ENCODE measurements at places on chromosomes 3 and 15.

DNA sequence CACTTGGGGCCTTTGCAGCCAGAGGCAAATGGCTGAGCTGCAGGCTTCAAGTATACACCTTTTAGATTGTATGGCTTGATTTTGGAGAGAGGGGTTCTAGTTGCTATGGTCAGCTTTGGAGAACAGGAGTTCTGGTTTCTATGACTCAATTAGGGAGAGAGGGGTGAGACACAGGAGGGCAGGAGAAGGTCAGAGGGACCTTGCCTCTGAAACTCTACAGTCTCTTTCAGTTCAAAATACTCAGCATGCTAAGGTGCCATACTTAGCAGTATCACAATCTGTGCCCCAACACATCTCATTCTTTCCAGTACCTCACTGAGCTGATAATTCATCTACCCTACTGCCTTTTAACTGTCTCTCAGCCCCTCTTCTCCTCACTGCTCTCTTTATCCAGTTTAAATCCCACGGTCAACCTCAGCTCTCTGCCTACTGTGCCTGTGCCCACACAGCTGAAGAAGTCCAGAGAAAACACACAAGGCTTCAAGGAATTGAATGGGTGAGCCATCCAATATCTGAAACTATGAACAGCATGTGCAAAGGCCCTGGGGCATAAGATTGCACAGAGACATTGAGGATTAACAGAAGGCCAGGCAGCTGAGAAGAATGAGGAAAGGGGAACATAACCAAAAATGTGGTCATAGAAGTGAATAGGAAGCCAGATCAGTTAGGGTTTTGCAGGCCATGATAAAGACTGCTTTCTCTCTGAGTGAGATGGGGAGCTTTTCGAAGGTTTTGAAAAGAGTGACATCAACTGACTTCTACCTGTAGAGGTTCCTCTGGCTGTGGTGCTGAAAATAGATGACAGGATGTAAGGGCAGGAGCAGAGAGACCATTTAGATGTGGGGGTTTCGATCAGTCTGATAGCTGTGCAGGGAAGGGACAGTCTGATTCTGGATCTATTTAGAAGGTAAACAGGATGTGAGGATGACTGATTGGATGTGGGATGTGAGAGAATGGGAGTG, 54.5 kb upstream of the C3orf80 start:
- DNase-seq: no peak

DNA sequence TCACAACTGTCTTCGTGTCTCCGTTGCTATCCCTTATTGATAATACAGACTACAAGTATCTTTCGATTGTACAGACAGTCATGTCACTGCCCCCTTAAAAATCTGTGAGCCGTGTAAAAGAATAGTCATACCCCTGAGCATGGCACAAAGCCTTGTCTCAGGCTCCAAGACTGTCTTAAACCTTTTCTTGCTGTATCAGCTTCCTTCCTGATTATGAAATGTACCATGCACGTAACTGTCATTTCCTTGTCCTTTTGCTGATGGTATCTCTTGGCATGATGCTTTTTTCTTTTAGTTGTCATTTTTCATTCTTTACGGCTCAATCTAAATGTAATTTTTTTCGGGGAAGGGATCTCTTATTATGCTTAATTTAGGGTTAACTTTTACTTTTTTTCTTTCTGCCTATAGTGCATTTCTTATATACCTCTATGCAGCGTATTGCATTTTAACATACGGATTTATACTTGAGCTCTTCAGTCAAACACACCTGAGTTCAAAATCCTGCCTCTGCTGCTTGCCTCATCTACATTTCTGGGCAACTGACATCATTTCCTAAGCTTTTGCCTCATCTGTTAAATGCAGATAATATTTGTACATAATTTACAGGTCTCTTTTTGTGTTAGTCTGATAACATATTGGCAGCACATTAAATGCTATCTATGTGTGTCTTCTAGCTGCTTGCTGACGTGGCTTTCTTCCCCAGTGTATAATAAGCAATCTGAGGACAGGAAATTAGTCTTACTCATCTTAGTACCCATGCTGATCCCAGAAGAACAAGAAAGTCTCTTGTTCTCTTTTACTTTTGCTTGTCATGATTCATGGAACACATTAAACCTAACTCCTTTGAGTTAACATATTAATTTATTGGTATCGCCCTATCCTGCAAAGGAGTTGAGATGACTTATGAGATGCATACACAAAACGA, 57.3 kb downstream of the ROBO2 start:
- no peak for DNase-seq

- DNase-seq: no peak
Measured at GRCh38 chr15:60191016-60191415, 186.9 kb downstream of the FOXB1 start.

GRCh38 chr15:32676169-32676568, 34.7 kb downstream of the SCG5 start:
- DNase-seq: no peak

DNA sequence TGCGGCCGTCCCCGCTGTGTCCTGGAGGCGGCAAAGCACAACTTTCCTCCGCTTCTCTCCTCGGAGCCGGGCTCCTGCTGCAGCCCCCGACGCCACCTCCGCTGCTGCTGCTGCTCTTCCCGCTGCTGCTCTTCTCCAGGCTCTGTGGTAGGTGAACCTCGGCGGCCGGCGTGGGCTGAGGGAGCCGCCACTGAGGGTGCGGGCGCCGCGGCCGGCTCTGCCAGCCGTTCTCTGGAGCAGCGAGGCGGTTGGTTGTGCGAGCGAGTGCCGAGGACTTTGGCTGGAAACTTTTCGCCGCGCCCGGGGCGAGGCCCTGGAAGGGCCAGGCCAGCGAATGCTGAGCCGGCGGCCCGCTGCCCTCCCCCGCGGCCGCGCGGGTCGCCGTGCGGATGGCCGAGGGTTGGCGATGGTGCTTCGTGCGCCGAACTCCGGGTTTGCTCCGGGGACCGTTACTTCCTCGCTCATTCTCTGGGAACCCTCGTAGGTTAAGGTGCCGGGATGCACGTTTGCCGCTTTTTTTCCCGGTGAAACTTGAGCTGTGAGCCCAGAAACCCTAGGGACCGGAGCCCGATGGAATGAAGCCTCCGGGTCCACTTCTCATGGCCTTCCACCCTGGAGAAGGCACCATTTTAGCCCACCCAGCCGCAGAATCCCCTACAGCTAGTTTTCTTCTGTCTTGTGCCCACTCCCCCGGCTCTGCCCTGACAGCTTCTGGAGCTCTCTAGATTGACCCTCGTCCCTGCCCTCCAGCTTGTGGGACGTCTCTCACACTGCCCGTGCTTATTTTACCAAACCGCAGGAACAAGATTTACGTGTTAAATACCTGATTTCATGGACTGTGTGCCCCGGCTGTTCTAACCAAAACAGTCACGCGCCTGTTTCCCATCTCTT, 660 bp downstream of the NECTIN3 start:
- DNase-seq: peak; percentile 23

DNA sequence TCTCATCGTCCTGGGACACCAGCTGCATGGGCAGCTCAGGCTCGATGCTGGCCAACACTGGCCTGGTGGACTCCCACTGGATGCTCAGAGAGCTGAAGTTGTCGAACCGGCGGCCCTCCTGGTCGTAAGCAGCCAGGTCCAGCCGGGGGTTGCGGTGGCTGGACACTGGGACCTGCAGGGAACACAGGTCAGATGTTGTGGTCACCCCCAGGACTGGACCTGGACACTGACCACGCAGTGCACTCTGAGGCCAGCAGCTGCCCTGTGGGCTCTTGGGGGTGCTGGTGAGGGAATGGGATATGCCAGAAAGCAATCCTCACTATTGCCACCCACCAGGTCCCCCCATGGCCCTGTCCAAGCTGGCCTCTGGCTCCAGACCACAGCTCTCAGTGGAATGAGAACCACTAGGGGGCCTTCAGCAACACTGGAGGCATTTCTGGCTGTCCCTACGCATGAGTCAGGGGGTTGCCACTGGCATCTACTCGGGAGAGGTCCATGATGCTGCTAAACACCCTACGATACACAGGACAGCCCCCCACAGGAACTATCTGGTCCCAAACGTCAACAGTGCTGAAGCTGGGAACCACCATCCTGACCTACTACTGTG, 66.1 kb downstream of the NUP210 start:
- DNase-seq: no peak

DNA sequence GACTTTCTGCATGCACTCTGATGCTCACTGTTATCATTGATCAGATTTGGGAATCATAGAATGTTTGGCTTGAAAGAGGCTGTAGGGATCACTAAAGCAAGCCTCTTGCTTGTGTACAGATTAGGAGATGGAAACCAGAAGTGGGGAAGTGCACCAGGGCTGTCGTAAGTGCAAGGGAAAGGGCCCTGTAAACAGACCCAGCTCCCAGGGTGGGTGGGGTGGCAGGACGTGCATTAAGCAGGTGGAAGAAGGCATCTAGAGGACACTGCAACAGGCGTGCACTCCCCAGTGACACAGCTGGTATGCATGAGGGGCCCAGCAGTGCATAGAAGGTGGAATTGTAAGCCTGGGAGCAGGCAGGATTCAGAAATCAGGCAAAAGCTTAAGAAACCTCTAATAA, 58.0 kb upstream of the SLC7A14 start:
- DNase-seq: no peak

DNA sequence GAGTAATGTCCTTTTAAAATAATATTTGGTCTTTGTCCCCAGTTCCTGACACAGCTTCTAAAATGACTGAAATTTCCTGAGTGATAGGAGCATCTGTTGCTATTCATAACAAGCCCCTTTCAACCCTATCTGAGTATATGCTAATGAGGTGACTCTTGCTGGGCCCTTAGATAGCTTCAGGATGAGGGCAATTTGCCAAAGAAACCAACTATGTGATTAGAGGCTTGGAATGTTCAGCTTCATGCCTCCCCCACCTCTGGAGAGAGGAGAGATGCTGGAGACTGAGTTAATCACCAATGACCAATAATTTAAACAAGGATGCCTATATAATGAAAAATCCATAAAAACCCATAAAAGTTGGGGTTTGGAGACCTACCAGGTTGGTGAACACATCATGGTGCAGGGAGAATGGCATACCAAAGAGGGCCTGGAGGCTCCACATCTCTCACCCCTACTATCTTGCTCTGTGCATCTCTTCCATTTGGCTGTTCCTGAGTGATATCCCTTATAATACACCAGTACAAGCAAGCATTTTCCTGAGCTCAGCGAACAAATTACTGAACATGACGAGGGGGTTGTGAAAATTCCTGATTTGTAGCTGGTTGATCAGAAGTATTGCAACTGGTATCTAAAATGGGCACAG, 189.2 kb downstream of the ECT2 start:
- DNase-seq: no peak

DNA sequence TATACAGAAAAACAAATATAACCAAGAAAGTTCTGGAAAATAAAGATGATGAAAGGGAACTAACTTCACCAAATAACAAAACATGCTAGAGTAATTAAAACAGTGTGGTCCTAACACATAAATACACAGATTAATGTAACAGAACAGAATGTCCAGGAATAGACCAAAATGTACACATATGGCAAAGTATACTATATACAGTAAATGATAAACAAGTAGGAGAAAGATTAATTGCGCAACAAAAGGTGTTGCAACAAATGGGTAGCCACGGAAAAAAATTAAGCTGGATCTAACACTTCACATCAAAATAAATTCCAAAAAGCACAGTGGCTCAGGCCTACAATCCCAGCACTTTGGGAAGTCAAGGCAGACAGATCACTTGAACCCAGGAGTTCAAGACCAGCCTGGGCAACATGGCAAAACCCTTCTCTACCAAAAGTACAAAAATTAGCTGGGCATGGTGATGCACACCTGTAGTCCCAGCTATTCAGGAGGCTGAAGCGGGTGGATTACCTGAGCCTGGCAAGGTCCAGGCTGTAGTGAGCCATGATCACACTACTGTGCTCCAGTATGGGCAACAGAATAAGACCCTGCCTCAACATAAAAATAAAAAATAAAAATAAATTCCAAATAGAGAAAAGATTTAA, 19.8 kb downstream of the SCAP start:
- DNase-seq: no peak

DNA sequence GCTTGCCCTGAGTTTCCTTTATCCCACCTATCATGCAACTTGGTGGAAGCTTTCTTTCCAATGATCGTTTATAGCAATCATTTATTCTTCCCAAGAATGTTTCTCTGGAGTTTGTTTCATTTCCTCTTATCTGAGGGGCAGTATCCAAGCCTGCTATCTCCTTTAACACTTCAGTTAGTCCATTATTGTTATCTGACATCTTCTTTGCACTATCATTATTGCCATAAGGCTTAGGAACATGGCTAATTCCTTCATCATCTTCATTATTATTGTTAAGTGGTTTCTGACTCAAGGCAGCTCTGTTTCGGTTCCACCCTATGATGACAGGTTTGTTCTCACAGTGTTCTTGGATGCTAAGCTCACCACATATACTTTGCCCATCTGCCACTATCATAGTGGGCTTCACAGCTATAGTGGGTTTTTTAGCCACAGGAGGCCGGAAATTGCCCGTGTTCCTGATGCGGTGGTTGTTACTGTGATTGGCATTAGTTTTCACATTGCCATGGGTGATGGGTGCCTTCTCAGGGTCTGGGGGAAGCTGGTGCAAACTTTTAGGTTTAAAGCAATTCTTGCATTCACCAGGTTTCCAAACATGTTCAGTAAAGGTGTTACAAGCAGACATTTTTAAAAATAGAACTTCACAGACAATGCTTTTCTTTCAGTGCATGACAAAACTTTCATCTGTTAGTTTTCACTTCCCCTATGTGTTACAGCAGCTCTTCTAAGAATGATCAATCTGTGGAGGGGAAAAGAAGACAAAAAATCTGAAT, 110.6 kb upstream of the TSPAN3 start:
- peak; percentile 25 for DNase-seq

DNA sequence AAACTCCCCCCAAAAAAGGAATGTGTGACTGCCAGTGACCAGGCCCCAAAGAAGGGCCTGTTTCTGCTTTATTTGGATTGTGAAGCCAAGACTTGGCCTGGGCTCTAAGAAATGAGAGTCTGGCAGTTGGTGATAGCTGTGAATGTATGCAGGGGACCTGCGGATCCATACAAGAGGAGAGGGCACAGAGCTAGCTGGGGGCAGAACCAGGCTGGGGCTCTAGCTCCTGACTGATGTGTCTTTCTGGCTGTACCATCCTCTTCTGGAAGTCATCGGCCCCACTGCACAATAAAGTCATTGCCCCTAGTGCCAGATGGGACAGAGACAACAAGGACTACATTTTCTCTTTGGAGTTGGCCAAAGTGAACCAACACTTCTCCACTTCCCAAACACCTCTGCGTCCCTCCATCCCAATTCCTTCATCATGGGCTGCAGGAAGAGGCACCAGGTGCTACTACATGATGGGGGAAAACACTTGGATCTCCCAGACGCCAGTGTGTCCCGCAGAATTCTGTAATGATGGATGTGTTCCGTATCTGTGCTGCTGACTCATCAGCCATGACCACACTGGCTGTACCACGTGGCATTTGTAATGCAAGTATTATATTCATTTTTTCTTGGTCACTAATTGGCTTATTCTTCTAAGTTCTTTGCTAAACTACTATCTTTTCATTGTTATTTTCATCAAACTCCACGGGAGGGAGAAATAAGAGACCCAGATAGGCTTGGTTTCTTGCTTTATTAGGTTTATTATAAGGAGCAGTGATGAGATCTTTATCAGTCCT, 1.7 kb upstream of the PLA2G4F start:
- no peak for DNase-seq

DNA sequence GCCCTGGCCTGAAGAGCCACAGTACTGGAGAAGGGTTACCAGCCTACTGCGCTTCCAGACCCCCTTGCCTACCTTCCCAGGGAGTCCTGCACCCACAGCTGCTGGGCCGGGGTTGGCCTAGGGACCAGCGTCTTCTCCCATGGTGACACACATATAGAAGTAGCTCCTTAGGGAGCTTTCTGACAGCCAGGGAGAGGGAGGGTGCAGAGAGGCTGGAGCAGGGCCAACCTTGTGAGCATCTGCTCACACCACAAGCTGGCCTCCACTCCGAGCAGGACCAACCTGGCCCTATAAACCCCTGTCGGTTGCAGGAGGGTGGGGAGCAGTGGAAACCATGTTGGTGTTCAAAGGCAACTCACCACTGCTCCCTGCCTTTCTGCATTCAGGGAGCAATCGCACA, 35.2 kb downstream of the SRPRB start:
- no peak for DNase-seq

Data from CD4-positive, alpha-beta T cell treated with Interleukin-21 for 1 hour (primary cell).